ENCODE measurements at places on chromosomes 1 and 21.

DNA sequence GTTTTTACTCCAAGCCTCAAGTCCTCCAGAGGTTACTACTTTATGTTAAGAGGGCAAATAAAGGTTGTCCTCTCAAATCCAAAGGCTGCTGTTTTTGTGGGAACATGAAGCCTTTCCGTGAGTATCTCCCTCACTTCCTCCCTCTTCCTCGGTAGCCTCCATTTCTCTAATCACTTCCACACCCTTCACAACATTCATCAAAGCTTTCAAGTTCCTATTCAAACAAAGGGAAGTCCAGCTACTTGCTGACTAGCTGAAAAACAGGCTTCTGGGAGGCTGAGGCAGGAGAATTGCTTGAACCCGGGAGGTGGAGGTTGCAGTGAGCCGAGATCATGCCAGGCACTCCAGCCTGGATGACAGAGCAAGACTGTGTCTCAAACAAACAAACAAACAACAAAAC, 6.6 kb upstream of the CD48 start:
- no peak for DNase-seq

- DNase-seq, result no peak
Measured at GRCh38 chr21:29641635-29642550, 297.9 kb downstream of the GRIK1 start.

DNA sequence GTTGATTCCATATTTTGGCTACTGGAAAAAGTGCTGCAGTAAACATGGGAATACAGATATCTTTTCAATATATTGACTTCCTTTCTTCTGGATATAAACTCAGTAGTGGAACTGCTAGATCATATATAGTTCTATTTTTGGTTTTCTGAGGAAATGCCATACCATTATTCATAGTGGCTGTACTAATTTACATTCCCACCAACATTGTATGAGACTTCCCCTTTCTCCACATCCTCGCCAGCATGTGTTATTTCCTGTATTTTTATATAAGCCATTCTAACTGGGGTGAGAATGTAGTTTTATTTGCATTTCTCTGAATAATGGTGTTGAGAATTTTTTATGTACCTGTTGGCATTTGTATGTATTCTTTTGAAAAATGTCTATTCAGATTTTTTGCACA, 385.2 kb downstream of the NUF2 start:
- no peak for DNase-seq

DNA sequence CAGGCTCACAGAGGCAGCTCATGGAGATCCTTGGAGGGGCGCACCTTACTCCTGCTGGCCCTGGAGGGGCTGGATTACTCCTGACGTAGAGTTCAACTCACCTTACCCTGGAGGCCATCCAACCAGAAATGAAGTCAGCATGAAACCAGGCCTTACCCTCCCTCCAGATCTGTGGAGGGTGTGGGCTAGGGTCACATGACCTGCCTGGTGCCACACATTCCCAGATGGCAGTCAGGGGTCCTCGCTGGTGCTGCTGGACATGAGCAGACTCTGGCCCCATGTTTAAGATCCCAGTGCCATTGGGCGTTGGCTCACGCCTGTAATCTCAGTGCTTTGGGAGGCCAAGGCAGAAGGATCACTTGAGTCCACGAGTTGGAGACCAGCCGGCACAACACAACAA, 4.5 kb downstream of the C21orf58 start:
- DNase-seq, result no peak

DNA sequence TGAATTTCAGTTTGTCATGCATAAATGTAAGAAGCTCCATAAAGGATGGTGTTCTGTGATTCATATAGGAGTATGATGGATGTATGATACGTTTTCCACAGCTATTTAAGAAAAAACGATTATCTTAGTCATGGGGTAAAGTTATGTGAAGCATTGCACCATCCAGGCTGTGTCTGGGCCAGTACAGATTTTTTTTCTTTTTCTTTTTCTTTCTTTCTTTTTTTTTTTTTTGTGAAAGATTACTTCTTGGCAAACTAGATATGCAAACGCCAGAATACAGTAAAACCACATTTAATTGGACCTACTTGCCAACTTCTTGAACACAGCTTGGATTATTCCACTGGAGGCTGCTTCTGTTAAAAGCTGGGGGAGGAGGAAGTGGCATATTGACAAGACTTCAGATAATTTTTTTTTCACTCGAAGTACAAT, 14.9 kb downstream of the ZBTB18 start:
- peak; percentile 78 for DNase-seq
